ENCODE measurements at places on chromosomes 5 and 9.

- DNase-seq, result no peak
Observed at GRCh38 chr9:134475011-134475790, 148.9 kb downstream of the RXRA start.

DNA sequence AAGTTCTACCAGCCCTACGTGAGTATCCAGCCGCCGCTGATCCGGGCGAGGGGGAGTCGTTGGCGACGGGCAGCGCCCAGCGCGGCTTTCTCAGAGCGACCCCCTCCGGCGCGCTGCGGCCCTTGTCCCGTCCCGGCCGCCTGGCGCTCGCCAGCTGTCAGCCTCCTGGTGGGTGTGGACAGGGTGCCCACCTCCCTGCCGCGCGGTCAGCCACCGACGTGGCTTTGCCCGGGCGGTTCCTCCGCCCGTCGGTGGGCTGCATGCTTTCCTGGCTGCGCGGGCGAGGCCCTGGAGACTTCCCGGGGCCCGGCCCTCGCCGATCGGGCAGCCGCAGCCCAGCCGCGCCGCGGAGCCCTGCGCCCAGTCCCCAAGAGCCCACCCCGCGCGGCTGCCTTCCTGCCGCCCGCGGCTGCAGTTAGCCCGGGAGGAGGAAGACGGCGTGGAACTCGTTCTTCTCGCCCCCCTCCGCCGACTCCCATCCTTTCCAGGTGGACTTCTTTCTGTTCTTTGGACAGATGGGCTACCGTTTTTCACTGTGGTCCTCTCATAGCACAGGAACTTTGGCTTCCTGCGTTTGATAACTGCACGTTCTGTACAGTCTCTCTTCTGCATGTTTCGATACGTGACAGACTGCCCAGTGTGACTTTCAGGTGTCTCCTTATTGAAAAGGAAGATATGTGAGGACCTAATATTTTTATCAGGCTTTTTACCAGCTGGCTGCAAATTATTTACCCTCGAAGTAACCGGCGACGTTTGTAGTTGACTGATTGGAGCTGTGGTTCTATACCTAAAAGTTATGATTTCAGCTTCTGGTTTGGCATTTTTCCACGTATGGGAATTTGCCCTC is 577 bp downstream of the AP3S1 start:
- DNase-seq, result no peak

DNA sequence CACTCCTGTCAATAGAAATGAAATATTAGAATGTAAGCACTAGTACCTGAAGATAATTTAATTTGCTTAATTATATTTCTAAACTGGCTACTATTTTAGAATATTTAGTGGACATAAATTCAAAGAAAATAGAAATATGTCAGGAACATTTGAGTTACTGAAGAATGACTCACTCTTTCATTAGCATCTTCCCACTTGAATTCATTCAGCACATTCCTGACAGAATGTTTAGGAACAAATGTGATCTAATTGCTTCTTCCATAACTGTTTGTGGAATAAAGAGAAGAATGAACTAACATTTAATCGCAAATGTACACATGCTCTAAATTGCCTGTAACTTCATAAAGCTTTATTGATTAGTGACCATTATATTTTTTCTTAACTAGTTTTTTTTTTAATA is 306.2 kb upstream of the ADAMTSL1 start:
- DNase-seq, result no peak

DNA sequence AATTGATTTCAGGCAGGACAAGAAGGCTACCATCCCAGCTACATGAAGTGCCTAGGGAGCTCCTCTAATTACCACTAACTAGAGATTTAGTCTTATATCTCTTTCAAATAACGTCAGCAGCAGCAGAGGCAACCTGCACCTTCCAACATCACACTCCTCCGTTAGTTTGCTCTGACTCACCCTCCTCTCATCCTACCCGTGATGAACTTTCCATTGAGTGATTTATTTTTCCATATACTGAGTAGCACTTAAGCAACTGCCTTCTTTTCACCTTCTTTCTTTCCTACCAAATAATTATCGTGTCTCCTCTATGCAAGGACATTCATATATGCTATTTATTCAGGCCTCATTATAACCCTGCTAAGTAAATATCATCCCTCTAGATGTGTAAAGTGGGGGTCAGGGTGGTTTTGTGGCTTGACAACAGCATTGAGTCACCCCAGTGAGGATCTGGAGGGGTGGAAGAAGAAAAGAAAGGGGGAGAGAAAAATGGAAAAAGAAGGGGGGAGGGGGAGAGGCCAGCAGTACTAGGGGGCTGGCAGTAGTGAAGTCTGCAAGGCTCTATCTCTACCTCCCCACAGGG is 64.6 kb upstream of the CAST start:
- no peak for DNase-seq
